ENCODE measurements at places on chromosomes 6 and 20.

DNA sequence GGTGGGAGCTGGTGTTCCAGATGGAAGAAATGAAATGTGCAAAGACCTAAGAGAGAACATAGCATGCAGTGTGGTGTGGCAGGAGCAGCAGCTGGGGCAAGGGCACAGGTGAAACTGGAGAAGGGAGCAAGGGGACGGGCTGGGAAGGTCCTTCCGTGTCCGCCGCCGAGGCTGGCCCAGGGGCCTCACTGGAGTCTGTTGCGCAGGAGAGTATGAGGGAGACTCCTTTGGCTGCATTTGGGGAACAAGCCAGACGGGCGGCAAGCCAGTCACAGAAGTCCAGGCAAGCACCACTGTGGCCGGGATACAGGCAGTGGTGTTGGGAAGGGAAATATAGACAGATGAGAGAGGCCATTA lies 77.7 kb downstream of the GJA10 start:
- DNase-seq = no peak

DNA sequence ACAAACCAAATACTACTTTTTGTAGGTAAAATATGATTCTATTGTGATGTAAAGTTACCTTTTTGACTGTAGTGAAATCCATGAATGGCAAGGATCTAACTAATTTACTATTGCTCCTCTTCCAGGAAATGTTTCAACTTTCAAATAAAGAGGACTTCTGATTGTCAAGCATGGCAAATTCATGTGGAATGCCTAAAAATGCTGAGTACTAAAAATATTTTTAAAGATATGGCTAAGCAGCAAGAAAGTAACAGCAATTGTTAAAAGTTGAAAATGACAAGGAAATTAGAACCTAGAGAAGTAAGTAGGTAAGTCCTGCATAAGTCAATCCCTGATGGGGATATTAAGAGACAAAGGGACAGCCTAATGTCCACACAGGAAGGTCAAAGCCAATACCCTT lies 126.0 kb downstream of the BACH2 start:
- no peak for DNase-seq

DNA sequence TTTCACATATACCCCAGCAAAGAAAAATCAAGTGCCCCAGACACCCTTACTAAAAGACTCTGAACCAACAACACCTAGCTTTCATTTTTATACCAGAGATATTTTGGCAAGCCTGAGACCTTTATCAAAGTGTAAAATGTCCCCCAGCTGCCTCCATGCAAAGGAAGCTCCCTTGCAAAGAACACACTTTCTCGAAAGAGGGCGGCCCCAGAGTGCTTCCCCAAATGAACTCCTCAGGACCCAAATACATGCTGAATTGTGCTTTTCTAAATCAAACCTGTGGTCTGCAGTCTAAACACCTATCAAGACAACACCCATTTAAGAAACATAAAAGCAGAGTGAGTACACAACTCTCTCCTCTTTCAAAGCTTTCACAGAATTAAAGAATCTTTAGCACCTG lies 490 bp downstream of the IPCEF1 start:
- no peak for DNase-seq

DNA sequence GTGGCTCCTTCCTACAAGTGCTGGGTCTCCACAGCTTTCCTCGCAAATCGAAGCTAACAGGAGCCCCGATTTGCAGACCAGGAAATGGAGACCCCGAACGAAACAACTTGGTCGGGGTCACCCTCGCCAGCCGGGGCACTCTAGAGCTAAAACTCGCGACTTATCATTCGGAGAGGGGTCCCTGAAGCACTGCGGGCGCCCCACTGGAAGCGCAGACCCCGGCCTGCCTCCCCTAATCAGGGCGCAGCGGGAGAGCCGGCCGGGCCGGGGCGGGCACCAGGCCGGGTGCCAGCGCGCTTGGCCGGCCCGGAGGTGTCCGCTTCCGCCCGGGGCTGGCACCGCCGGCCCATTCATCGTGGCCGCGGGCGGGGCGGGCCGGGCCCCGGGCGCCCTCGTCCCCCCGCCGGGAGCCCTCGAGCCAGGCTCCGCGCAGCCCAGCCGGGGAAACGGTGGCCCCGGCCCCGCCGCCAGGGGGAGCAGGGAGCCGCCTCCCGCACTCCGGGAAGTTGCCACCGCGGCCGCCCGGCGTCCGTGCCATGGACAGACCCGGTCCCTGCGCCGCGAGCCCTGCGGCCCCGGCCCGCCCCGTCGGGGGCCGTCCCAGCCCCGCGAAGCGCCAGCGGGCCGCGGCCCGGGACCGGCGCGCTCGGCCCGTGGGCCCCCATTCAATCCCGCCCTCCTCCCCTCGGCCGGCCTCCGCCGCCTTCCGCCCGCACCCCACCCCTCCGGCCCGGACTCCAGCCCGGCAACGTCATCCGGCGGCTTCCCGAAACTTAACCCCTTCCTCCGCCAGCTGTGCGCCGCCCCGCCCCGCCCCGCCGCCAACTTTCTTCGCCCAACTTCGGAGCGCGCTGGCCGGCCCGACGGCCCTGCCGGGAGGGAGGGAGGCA lies 961 bp downstream of the RRBP1 start:
- peak; percentile 91 for DNase-seq

DNA sequence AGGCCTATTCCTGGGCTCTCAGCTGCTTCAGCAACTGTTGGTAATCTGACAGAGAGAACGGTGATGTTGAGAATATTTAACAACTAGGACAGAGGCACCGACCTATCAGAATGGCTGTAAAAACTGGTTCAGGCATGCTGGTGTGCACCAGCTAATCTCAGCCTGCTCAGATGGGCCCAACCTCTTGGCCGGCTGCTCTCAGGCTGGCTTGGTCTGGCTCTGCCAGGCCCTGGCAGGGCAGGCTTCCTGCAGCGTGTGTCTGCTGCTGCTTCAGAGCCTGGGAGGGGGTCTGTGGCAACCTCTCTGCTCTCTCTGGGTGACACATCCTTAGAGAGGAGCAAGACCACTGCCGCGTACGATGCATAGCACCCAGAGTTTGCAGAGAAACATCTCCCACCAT lies 4.8 kb downstream of the SLC2A12 start:
- DNase-seq = no peak
